ENCODE measurements at places on chromosomes 2 and 18.

- no peak for DNase-seq
Measured at GRCh38 chr2:181142514-181142913, 162.1 kb downstream of the UBE2E3 start.

DNA sequence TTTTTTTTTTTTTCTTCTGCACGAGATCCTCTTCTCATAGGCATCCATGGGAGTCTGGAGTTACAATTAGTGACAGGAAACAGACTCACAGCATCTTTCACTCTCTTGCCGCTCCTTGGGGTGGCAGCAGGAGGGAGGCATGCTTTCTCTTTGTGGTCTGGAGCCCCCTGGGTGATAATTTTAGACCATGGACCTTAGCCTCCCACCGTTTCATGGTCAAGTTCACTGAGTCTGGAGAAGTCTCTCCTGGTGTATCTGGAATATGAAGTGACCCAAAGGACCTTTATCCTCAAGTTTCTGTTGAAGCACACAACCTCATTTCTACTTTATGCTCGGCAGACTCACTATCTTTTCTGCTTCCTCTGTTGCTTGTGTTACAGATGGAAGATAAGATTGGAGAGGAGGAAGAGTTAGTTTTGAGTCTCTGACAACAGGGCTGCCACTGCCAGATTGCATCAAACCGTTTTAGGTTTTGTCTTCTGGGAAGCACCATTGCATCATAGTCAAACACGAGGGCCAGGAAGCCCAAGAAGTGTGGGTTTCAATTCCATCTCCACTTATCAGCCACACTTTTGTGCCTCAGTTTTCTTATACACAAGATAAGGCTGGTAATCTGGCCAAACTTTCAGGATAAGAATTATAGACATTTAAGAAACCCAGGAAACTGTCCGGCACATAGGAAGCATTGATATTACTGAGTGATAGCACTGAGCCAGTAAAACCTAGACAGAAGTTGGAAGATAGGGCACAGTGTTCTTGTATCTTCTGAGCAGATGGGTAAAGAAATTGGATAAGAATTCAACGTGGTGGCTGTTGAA is 62.3 kb downstream of the ADCYAP1 start:
- no peak for DNase-seq

- DNase-seq, result peak; percentile 79
Measured at GRCh38 chr2:224046752-224047151, 7.7 kb upstream of the SERPINE2 start.

DNA sequence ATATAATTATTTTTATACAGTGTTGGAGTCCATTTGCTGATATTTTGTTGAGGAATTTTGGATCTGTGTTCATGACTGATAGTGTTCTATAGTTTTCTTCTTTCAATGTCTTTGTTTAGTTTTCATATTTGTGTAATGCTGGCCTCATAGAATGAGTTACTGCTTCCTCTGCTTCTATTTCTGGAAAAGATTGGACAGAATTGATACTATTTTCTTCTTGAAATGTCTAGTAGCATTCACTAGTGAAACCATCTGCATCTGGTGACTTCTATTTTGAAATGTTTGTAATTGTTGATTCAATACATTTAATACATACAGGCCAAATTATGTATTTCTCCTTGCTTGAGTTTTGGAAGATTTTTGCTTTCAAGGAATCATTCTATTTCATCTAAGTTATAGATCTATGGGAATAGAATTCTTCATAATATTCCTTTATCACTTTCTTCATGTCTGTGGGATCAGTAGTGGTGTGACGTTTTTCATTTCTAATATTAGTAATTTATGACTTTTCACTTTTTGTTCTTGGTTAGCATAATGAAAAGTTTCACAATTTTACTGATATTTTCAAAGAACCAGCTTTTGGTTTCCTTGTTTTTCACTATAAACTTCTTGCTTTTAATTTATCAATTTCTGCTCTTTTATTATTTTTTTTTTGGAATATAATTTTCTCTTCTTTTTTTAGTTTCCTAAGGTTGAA is 509.9 kb upstream of the VRK2 start:
- DNase-seq, result no peak

- no peak for DNase-seq
Measured at GRCh38 chr2:11417946-11418585, 47.9 kb downstream of the E2F6 start.

GRCh38 chr18:79576686-79577351 is 102.8 kb upstream of the CTDP1 start:
- DNase-seq, result peak; percentile 66

GRCh38 chr2:176516051-176516602 is 246.9 kb downstream of the MTX2 start:
- DNase-seq, result no peak

- DNase-seq, result no peak
Measured at GRCh38 chr2:7633566-7634153, 716.4 kb downstream of the RNF144A start.

DNA sequence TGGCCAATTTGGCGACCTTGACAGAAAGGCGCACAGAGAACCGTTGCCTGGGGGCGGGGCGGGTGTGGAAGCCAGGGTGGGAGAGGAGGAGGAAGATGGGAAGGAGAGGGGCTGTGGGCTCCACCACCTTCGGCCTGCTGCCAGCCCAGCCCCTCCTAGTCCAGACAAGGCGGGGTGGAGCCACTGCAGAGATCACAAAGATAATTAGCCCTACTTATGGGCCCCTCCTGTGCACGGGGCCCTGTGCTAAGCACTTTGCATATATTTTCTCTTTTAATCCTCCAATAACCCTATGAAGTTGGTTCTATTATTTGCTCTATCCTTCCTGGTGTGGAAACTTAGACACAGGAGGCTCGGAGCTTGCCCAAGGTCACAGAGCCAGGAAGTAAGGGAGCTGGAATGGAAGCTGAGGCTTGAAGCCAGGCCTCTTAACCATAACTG is 13.7 kb upstream of the ECEL1 start:
- no peak for DNase-seq

DNA sequence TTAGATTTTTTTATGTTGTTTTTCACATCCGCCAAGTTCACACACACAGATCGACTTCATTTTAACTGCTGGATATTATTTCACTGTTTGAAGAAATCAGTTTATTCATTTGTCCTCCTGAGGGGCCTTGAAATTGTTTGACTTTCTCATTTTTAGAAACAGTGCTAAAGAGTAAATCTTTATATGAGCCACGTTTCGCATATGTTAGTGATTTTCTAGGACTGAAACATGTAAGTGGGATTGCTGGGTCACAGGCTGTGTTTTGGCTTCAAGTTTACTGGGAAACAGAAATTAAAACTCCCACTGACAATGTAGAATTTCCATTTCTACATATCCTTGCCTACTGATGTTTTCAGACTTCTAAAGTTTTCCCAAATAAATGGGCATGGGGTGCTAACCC is 363.8 kb downstream of the NCKAP5 start:
- DNase-seq, result no peak

GRCh38 chr2:25590921-25591505 is 82.4 kb downstream of the DTNB start:
- DNase-seq, result no peak
